ENCODE measurements at places on chromosomes 5 and 9.

DNA sequence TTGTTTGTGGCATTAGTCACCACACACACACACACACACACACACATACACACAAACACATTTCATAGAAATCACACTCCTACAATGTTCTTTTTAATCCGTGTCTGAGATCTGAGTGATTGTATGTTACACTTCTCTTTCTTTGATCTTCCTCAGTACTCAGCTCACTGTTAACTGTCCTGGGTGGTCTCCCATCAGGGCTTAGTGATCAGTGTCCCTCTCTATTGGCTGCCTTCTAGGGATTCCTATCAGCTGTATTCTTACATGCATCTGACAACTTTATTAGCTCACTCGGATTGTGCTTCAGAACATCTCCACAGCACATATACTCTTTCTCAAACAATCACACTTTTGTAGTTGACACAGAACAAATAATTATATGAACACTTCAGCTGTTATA, 170.2 kb upstream of the POU5F2 start:
- no peak for DNase-seq

DNA sequence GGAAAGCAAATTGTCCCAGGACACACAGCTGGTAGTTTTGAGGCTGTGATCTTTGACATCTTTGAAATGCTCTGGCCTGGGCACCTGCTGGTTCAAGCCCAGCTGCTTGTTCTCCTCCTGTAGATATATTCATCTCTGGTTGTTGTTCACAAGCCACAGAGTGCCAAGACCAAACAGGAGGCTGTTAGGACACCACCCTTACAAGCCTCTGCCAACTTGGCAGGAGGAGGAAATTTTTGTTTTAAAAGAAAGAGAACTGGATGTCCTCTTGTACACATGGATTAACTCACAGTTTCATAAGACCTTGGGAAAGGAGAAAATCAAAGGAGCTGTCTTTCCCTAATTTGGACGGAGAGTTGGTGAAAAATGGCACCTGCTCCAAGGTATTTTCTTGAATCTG, 8.5 kb upstream of the ZFP62 start:
- DNase-seq, result no peak

- no peak for DNase-seq
Observed at GRCh38 chr9:87537625-87538024, 40.0 kb downstream of the DAPK1 start.

DNA sequence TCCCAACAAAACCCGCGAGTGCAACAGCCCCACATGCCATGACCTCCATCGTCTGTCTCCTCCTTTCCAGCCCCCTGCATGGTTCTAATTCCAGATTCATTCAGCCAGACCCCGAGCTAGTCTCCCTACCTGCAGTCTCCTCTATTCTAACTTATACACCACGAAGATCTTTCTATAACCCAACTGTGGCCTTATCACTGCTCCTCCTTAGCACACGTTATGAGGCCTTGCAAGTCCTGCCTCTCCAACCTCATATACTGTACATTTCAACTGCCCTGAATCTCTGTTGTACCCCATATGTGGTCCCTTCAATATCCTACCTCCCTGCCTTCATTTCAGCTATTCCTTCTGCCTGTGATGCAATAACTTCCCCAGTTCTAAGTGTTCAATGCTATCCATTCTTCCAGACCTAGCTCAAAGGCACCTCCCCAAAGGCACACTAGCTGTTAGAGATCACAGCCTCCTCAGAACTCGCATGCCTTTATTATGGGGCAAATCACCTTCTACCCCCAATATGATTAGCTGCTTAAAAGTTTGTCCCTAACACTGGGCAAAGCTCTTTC, 215.1 kb upstream of the TRIM32 start:
- no peak for DNase-seq

- no peak for DNase-seq
Observed at GRCh38 chr5:107303171-107303968, 367.4 kb downstream of the EFNA5 start.

- DNase-seq, result no peak
Observed at GRCh38 chr9:95606489-95607350, 89.9 kb upstream of the PTCH1 start.

DNA sequence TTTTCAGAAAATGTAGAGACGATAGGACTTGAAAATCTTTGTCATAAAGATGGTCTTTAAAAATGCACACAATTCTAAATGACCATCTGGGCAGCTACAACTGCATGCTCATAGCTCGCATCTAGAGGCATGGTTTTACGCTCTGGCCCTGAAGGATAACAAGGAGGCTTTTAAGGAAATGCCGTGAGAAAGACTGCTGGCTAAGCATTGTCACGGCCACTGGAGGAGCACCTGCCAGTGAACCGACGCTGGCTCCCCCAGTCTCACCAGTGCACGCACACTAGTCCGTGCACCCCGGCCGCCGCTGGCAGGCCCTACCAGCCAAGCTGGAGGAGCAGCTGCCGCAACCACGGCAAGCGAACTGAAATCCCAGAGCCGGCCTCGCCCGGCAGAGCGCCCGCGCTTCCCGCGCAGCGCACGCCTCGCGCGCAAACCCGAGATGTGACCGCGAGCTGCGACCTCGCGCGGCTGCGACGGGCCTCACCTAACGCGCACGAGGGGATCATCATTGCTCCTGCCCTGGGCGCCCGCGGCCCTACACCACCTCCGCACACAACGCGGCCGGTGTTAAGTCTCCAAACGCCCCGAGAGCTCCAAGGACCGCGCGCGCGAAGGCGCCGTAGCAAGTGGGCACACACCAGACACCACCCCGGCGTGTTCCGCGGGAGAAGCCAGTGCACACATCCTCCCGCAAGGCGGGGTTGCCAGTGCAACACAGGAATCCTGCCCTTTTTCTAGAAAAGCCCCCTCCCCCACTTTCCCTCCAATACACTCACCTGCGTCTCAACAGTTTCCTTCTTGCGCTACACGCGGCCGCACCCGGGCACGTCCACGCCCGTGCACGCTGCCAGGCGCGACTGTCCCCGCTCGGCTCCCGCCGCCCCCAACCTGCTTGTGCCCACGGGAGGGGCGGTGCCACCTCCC, 5.3 kb downstream of the ELAVL2 start:
- DNase-seq, result no peak

- no peak for DNase-seq
Observed at GRCh38 chr9:135880438-135880837, 26.9 kb downstream of the CAMSAP1 start.

GRCh38 chr9:137070906-137071275, 534 bp upstream of the SAPCD2 start:
- DNase-seq, result no peak

DNA sequence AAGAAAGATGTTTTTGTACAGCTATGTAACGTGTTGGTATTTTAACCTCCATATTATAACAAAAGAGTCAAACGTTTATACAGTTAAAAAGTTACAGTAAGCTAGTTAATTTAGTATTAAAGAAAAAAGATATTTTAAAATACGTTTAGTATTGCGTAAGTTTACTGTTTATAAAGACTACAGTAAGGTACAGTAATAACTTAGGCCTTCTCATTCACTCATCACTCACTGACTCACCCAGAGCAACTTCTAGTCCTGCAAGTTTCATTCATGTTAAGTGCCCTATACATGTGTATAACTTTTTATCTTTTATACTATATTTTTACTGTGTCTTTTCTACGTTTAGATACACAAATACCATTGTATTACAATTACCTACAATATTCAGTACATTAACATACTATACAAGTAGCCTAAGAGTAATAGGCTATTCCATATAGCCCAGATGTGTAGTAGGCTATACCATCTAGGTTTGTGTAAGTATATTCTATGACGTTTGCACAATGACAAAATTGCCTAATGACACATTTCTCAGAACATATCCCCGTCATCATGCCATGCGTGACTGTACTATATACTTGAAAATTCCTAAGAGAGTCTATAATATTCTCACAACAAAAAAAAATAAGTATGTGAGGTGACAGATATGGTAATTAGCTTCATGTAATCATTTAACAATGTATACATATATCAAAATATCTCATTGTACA, 33.8 kb downstream of the ERP44 start:
- DNase-seq, result no peak

DNA sequence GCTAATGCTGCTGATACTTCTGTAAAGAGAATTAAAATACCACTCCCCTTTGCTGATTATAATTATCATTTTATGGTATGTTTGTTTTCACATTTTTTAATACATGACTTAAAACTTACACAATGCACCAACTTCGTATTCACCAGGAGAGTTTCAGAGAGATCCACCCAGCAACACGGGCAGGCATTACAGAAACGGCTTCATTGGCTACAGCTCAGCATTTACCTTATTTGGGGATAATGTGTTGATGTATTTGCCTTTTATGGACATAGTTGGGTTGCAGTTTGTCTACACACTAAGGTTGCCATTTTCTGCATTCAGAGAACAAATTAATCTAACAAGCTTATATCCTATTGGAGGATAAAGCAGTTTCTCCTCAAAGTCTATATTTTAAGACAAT, 423.6 kb downstream of the PRDM9 start:
- DNase-seq, result no peak

DNA sequence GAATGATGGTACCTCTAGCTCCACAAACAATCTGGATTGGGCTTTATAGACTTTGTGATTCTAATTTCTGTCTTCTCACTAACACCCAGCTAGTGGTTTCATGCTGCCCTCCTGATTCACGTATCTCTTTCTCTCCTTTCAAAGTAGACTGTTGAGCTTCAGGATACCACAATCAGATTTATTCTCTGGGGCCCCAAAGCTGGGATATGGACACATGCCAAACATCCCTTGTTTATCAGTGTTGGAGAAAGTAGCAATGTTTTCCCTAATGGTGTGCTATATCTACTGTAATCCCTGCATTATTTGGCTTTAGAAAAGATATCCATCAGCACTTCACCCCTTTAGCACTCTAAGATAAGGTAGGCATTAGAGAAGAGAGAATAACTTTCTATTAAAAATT, 361.0 kb downstream of the FGF10 start:
- no peak for DNase-seq

DNA sequence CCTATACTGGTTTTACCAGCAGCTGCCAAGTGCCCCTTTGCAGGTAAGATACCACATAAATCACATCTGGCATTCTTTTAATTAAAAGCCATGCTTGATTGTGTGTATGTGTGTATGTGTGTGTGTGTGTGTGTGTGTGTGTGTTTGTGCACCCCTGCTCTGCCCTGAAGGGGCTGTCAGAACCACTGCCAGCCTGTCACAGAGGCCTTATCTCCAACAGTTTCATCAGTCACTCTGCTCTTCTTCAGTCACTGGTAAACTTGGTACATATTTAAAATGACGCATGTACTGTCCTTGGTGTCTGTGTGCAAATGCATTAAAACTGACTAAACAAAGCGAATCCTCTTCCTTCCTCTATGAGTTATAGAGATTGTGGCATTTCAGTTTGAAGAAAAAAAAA, 19.0 kb upstream of the NR5A1 start:
- DNase-seq, result no peak

GRCh38 chr5:104843822-104844221, 1281.2 kb upstream of the NUDT12 start:
- no peak for DNase-seq

All from central memory CD8-positive, alpha-beta T cell (primary cell).